ENCODE measurements at places on chromosomes 13 and 19.

- no peak for DNase-seq
Observed at GRCh38 chr19:52536448-52536800, 9.0 kb downstream of the ZNF808 start.

- no peak for DNase-seq
Observed at GRCh38 chr19:4019578-4019977, 12.0 kb downstream of the PIAS4 start.

- no peak for DNase-seq
Observed at GRCh38 chr13:111292710-111293485, 27.5 kb upstream of the TEX29 start.

- no peak for DNase-seq
Observed at GRCh38 chr13:20684546-20684945, 19.0 kb upstream of the IL17D start.

GRCh38 chr19:50333737-50334617, 4.8 kb upstream of the KCNC3 start:
- peak; percentile 62 for DNase-seq

DNA sequence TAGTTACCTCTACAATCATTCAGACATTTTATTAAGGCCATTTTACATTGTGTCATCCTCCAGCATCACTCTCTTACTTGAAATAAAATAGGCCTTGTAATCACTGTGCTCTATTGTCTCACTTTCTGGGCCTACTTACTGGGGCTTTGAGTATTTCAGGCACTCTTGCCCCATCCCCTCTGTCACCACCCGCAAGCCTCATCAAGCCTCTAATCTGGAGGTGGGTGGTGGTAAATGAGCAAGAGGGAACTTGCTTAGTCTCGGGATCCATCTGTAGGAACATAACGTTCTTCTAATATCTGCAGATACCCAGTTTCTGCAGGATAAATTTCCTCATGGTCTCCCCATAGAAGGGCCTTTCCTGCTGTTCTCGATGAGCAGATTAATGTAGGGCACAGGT, 19.4 kb upstream of the GPR18 start:
- DNase-seq, result no peak

DNA sequence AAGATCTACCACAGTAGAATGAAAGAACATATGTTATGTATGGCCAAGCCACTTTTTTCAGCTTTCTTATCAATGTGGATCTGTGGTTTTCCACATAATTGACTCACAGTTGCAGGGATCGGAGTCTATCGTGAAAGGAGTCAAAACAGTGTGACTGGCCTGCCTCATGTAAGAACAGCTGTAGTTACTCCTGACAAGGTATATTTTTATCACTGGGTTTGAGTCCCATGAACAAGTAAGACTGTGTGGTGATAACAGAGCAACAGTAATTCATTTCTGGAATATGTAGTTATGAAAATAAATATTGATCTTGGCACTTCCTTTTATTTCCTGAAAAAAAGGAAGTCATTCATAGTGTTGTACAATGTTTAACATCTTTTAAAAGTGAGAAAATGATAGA, 416.6 kb downstream of the KLF12 start:
- DNase-seq, result no peak

- no peak for DNase-seq
Observed at GRCh38 chr19:46728693-46729339, 11.9 kb upstream of the PRKD2 start.

DNA sequence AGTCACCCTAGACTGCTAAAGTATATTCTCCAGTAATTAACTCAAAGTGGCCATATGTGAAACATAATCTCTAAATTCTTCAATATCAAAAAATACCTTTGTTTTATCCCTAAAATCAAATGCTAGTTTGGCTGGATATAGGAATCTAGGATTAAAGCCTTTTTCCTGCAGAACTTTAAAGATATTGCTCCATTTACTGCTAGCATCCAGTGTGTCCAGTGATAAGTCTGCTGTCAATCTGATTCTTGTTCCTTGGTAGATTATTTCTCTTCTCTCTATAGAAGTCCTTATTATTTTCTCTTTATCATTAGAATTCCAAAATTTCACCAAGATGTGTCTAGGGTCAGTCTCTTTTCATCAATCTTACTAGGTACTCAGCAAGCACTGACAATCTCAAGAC, 384.6 kb downstream of the FGF14 start:
- DNase-seq, result no peak

GRCh38 chr19:13831537-13832467, 36.6 kb downstream of the ZSWIM4 start:
- no peak for DNase-seq

- no peak for DNase-seq
Observed at GRCh38 chr13:28251466-28251865, 113.1 kb downstream of the PAN3 start.

DNA sequence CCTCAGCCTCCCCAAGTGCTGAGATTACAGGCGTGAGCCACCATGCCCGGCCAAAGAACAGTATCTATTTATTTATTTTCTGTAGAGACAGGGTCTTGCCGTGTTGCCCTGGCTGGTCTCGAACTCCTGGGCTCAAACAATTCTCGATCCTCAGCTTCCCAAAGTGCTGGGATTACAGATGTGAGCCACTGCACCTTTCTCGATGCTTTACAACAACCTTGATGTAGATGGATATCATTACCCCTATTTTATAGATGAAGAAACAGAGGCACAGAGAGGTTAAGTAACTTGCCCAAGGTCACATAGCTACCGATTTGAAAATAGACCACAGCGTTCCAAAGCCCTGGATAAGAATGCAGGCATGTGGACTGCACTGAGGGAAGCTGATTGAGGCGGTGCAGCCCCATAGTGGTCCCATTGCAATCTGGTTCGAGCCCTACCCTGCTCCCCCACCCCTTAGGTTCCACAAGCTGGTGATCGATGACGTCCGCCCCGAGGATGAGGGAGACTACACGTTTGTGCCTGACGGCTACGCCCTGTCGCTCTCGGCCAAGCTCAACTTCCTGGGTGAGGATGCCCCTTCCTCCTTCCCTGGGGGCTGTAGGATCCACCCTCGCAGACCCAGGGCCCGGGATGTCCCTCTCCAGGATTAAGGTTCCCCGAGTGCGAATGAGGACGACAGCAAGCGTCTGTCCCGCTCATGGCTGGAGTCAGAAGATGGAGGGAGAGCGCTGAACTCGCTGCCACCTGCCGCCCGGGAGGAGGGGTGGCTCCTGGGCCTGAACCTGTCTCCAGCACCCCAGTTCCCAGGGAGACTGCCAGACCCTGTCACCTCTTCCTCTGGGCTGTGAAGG, 17.9 kb downstream of the MYBPC2 start:
- DNase-seq, result no peak

GRCh38 chr13:26071691-26072090, 19.9 kb upstream of the SHISA2 start:
- no peak for DNase-seq

DNA sequence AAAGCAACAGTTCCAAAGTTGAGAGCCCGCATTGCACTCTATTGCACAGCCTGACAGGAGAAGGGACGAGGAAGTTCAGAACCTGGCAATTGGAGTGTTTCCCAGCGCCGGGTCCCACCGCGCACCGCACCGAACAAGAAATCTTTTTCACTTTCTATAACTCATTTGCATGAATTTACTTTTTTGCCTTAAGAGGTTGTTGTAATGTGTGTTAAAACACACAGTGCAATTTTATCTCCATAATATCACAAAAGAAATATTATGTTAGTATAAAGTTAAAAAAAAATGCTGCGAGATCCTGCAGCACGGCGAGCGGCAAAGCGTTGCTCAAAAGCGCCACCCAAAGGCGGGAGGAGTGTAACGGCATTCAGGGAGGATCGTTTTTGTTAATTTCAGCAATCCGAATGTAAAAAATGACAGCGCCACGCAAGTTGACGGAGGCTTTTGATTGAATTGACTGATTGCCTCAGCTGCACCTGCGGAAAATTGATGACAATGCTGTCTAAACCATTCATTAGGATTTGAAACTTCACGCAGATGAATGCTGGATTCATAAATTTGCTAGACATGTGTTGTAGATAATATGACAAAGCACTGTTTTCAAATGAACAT, 303.6 kb upstream of the ZNF507 start:
- DNase-seq, result no peak

DNA sequence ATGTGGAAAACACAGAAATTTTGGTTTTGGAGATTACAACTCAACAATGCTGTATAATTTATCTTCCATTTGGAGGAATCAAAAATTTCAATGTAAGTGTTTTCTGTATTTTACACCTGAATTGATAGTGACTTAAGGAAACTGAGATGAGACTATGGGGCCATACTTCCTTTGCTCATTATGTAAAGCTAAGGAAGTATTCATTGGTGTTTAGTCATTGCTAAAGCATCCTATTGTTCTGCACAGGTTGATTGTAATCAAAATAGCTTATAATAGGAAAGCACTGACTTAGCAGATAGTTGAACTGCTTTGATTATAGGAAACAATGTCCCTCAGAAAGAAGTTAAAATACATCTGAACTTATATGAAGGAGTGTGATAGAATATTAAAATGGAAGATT, 244.4 kb upstream of the SLITRK5 start:
- DNase-seq, result no peak

DNA sequence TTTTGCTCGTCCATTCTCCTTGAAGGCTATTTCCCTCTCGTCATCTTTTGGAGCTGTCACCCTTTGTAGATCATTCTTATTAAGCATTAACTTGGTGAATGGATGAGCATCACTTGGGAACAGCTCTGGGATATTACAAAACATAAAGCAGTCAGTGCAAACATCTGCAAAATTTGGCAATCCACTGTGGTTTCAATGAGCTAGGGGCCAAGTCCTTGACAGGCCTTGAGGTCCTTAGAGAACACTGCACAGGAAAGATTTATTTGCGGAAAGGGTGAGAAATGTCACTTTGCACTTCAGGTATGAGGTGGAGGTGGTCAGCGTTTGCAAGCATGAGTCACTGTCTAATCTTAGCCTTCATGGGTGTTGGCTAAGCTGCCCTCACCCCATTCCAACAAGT, 239.7 kb upstream of the MAB21L1 start:
- DNase-seq, result no peak

- no peak for DNase-seq
Observed at GRCh38 chr13:109780845-109781383, 5.5 kb downstream of the IRS2 start.

- no peak for DNase-seq
Observed at GRCh38 chr19:33395561-33396550, 22.3 kb downstream of the CEBPG start.

DNA sequence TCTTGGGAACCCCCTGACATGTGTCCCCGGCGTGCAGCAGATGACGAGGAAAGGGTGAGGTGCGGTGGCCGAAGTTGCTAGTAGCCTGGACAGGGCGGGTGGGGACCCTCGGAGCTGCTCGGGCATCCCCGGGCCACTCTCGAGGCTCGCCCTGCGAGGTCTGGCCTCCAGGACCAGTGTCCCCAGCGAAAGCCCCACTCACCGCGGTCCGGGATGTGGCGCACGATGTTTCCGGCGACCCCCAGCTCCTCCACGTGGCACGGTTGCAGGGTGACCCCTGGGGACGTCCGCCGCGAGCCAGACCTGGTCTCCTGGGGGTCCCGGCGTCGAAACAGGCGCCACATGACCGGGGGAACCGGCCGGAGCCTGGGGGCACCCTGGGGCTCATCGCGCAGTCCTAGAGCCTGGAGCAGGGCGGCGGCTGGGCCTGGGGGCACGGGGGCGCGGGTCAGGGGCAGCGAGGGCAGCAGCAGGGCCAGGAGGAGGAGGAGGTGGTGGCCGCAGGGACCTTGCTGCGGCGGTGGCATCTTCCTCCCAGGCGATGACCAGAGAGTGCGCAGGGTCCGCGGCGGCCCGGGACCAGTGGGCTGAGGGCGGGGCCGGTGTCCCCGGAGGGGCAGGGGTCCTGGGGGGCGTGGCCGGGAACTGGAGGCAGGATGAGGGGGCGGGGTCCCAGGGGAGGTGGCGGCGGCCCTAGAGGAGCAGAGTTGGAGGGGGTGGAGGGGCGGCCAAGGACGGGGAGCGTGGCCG, 26.0 kb downstream of the CERS1 start:
- no peak for DNase-seq

DNA sequence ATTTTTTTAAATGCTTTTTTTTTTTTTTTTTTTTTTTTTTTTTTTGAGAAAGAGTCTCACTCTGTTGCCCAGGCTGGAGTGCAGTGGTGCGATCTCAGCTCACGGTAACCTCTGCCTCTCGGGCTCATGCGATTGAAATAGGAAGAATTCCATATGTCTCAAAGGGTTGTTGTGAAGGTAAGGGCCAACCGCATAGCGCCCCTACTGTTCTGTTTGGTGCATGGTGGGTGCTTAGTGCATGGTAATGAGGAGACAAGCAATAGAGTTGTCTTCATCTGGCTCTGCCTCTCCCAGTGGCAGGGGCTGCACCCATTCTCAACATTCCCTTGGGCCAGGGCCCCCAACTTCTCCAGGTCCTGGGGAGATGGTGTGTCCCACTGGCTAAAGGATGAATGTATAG, 68.7 kb downstream of the RASL11A start:
- DNase-seq, result no peak

GRCh38 chr13:101556676-101557123, 104.2 kb downstream of the ITGBL1 start:
- no peak for DNase-seq

GRCh38 chr13:23778879-23779278, 110.3 kb downstream of the MIPEP start:
- no peak for DNase-seq

All from NCI-H2081 (cell line).